ENCODE measurements at places on chromosomes 3 and 15.

DNA sequence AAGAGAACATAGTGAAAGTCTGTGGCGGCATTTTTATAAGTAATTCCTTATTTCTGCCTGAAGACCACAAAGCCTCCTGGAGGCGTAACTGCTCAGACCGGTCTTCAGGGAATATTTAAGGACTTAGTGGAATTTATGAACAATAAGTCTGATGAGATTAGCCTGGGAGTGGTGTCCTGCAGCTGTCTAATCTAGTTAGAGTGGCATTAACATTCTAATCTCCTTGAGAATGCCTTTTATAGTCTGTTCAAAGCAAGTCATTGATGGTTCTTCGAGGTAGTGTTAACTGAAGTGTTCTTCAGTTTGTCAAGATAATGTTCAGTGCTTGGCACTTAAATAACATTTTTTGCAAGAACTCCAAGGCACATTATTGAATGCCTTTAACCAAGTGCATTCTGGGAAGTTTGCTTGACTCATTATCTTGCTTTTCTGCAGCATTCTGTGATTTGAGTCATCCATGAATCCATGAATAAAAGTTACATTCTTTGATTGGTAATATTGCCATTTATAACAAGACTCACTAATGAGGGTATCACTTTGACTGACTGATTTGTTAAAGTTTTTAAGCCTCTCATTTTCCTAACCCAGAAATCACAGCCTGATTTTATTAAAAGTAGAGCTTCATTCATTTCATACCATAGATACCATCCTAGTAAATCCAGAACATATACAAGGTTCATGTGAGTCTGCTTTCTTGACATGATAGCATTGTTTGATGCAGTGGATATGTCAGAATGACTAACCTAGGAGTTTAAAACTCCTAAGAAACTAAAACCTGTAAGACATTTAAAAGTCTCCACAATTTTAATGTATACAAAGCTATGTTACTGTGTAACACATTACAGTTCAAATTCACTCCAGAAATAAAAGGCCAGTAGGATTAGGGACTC is 12.5 kb downstream of the RBM5 start:
- no peak for DNase-seq

GRCh38 chr3:178454726-178455125 is 81.5 kb upstream of the KCNMB2 start:
- DNase-seq: no peak

GRCh38 chr3:159627229-159627628 is 361.4 kb upstream of the IL12A start:
- no peak for DNase-seq

- no peak for DNase-seq
Measured at GRCh38 chr15:63071288-63071909, 28.9 kb downstream of the TPM1 start.

- no peak for DNase-seq
Measured at GRCh38 chr3:70861234-70861633, 548.8 kb upstream of the MDFIC2 start.

- no peak for DNase-seq
Measured at GRCh38 chr15:83671603-83672002, 17.7 kb downstream of the ADAMTSL3 start.

DNA sequence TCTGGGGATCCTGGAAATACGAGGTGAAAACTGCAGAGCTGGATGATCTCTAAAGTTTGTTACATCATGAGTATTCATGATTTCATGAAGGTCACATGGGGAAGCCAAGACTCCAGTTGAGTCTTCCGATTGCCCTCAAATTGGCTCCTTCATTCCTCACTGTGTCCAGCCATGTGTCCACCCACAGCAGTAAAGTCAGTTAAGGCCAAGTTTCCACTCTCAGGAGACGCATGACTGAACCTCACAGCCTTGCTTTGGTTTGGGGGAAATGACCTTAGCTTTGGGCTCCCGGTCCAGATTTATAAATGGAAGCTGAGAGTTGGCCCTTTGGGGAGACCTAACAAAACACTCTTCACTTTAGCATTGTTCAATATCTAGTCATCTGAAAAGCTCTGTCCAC is 289.7 kb upstream of the MCTP2 start:
- DNase-seq: no peak

- no peak for DNase-seq
Measured at GRCh38 chr15:59792359-59792758, 103.2 kb upstream of the BNIP2 start.

DNA sequence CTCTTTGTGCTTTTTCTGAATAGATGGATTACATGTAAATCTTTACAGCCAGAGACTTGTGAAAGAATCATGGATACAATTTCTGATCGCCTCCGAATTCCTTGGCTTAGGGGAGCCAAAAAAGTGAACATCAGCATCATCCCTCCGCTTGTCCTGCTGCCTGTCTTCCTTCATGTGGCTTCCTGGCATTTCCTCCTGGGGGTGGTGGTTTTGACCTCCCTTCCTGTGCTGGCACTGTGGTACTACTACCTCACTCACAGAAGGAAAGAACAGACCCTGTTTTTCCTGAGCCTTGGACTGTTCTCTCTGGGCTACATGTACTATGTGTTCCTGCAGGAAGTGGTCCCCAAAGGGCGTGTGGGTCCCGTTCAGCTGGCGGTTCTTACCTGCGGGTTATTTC is 5.9 kb downstream of the ZDHHC23 start:
- DNase-seq: no peak
